Hypothalamus (tissue), 51 donors: ENCODE measurements at places on chromosomes 2 and 18.

- no peak for DNase-seq
Measured at GRCh38 chr18:58175786-58176176, 131.8 kb downstream of the NEDD4L start.

- DNase-seq, result no peak
Measured at GRCh38 chr2:111640480-111640879, 243.5 kb downstream of the ANAPC1 start.

- DNase-seq, result no peak
Measured at GRCh38 chr2:175947073-175947472, 55.0 kb downstream of the LNPK start.

GRCh38 chr2:206688990-206689389, 29.2 kb downstream of the DYTN start:
- no peak for DNase-seq

DNA sequence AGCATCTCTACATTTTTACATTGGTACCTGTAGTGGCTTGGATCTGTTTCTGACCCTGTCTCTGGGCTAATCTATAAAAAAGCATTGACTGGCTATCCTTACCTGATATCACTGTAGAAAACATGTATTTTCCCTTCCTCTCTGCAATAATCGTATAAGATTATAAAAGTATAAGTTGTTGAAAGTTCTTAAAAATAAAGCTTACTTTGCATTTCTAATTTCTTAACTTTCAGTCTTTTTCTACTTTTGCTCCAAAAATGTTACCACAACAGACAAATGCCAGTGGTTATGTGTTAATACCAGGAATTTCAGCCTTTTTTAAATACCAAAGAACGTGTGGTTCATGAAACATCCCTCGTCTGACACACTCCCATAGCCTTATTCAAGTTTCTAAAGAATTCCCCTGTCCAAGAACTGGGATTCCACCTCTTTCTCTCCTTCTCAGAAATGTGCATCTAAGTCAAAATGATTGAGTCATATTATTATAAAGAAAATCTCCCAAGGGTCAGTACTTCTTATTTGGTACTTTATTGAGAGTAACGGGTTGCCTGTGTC, 28.5 kb upstream of the ACKR3 start:
- no peak for DNase-seq

GRCh38 chr2:72990695-72991438, 73.5 kb downstream of the EMX1 start:
- DNase-seq, result no peak

DNA sequence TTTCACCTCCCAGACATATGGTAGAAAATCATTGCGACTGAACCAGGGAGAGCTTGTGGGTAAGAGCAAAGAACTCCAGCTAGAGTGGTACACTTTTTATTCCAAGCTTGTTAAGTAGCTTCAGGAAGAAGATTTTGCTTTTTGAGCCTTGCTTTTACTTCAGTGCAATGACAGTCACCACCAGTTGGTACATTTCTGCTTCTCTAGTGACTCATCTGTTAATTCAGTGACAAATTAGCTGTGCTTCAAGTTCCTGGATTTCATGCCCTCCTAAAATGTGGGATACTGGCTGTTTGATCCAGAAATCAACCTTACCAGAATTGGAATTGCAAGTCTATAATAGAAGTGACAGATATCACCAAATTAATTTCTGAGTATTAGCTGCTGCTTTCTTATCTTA, 117.6 kb upstream of the TTN start:
- DNase-seq, result no peak

- no peak for DNase-seq
Measured at GRCh38 chr2:26269571-26270158, 24.9 kb downstream of the HADHB start.

DNA sequence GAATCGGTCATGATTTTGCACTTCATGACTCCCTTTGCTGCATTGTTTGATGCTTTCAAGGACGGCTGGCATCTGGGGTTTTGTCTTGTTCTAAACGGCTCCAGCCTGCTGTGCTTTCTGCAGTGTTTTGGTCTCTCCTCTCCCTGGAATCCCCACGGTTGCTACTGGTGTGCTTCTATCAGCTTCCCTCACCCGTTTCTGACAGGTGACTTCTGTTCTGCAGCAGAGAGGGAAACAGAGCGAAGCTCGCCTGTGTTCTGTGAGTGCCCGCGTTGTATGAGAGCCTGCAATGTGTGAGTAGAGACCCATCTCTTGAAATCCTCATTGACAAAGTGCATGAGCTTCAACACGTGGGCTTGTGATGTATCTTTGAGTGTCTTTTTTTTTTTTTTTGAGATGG, 102.8 kb downstream of the DCDC2C start:
- DNase-seq, result no peak

DNA sequence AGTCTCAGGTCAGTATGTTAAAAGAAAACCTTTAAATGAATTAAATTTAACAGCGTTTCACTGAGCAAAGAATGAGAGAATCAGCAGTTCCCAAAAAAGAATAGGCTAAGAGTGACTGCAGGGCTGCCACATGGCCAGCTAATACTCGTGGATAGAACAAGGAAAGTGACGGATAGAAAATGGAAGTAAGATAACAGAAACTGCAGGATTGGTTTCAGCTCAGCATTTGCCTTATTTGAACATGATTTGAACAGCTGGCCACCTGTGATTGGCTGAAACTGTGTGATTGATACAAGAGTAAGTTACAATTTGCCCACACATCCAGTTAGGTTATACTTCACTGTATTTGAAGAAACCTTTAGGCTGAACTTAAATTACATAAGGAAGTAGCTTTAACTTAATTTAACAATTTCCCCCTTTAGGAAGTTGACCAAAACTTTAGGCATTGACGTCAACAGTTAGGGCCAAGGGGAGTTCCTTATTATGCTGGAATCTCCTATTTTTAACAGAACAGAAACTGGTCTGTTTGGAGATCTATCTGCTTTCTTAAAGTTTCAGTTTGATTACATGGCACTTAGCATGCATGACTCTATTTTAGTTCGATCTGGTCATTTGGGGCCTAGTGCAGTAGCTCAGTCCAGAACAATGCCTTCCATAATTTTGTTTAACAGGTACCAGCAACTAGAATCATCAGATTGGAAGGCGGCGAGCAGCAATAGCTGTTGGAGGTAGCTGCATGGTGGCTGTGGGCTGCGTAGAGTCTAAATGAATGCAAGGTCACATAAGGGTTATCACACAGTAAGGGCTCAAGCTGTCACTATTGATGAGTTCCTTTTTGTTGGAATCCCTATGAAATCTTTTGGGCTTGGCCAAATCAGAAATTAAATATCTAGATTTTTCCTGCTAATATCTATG, 143.4 kb downstream of the TRIM43 start:
- no peak for DNase-seq

DNA sequence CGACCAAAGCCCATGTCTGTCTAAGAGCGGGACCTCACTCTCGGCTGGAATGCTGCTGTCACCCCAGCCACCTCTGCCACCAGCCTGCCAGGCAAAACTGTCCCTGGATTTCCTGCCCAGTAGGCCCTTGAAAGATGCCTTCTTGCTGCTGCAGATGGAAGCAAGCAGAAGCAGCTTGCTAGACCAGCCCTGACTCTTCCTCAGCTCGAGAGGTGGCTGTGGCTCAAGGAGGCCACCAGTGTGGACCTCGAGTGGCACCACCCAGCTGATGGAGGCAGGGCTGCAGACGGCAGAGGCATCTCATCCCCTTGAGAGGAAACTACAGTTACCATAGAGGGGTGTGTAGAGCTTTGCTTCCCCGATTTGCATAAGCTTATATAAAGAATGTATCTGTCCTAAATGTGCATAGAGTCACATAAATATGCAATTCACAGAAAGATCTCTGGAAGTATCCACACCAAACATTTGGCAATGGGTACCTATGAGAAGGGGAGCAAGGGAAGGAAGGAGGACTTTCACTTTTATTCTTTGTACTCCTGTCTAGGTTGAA, 20.6 kb downstream of the ADCY3 start:
- no peak for DNase-seq

GRCh38 chr2:215638687-215639086, 202.8 kb upstream of the FN1 start:
- no peak for DNase-seq

- no peak for DNase-seq
Measured at GRCh38 chr2:112644155-112644932, 1.4 kb upstream of the SLC20A1 start.

GRCh38 chr2:22904126-22904684, 480.8 kb upstream of the KLHL29 start:
- no peak for DNase-seq

GRCh38 chr2:5465859-5466258, 226.3 kb upstream of the SOX11 start:
- no peak for DNase-seq

DNA sequence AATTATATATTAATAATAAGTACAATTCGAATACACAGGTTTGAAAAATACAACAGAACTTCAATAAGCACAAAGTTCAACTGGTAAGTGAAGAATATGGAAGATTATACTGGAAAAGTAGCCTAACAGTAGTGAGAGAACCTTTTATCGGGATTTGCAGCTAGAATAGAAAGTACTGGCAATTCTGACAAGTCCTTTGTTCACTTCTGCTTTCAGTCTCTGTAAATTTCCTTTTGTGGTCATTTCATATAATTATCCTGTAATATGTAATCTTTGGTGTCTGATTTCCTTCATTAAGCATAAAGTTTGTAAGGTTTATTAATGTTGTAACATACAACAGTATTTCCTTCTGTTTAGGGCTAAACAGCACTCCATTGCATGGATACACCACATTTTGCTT, 67.2 kb downstream of the CUL3 start:
- DNase-seq, result no peak

DNA sequence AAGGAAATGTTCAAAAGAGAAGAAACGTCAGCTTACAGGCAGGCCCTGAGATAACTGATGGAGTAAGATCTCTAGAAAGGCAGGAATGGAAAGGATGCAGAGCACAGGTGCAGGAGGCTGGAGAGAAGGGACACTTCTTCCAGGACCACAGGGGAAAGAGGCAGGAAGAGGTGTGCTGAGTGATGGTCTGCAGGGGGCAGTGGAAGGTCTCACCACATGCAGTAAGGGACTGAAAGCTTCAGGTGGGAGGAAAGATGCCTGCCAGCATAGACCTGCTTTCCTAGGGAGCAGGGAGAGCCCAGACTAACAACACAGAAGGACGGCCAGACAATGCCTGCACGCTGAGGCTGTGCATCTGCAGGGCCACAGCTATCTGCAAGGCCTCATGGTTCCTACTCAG, 156.8 kb downstream of the L3MBTL4 start:
- no peak for DNase-seq

GRCh38 chr18:36355511-36355910, 58.0 kb downstream of the FHOD3 start:
- no peak for DNase-seq

DNA sequence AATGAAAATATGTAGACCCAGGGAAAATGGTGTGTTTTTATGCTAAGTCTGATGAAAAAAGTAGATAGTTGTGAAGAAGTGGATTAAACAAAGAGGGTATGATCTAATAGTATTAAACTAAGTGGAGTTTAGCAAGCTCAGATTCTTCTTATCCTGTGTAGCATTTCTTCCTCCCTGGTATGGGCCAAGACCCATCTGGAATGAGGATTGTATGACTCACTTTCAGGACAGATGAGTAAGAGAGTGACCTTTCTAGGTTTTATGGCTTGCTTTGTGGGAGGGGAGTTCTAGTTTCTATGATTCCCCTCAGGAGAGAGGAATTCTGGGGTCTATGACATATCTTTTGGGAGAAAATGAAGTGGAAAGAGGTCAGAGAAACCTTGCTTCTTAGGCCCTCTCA, 550.1 kb downstream of the SPAG16 start:
- no peak for DNase-seq

- DNase-seq, result no peak
Measured at GRCh38 chr2:226489775-226490541, 309.7 kb downstream of the IRS1 start.

DNA sequence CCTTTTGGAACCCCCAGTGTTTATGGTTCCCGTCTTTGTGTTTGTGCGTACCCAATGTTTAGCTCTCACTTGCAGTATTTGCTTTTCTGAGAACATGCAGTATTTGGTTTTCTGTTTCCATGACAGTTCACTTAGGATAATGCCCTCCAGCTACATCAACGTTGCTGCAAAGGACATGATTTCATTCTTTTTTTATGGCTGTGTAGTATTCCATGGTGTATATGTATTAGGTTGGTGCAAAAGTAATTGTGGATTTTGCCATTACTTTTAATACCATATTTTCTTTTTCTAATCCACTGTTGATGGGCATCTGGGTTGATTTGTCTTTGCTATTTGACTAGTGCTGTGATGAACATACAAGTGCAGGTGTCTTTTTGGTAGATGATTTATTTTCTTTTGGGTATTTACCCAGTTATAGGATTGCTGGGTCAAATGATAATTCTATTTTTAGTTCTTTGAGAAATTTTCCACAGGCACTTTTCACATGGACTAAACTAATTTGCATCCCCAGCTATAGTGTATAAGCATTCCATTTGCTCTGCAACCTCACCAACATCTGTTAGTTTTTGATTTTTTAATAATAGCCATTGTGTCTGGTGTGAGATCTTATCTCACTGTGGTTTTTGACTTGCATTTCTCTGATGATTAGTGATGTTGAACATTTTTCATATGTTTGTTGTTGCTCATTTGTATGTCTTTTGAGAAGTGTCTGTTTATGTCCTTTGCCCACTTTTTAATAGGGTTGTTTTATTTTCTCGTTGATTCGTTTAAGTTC, 63.6 kb downstream of the CERS6 start:
- no peak for DNase-seq

DNA sequence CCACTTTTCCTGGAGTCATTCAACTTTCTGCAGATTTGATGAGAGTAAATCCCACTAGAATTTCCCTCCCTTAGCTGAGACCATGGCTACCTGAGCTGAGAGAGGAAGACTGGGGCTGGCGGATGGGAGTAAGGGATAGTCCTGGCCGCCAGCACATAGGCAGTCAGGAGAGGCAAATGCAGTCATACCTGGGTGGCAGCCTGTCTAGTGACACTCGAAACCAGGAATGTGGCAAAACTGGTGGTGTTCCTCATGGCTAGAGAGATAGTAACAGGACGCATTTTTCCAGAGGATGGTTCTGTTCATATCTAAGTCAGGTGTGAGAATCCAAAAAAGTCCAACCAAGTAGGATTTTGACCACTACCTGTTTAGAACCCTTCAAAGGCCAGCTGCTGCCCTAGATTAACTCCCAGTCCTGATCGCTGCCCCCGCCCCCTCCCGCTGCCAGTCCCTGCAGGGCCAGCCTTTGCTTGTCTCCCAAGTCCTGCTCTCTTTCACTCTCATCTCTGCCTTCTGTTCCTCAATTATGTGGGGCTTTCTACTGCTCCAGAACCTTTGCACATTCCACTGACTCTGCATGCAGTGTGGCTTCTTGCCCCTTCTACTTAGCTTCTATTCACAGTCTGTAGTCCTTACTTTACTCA, 17.4 kb upstream of the SCG2 start:
- DNase-seq, result no peak

GRCh38 chr2:8984157-8984556, 19.3 kb downstream of the MBOAT2 start:
- DNase-seq, result no peak

DNA sequence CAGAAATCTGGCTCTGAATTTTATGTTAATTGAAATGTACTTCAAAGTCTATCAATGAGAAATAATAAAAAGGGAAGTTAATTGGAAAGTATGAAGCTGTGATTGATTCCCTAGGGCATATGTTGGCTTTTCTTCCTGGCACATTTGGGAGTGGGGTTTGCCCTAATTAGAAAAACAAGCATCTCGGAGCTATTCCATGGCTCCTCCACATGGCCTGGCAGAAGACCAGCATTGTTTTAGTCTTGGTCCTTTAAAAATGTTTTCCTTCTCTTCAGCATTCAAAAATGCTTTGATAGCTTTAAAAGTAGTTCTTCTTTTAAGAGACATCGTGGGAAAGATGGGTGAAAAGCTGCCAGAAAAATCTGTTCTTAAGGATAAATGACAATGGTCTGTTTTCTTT, 445.5 kb upstream of the PKDCC start:
- no peak for DNase-seq
